Endodermal cell (in vitro differentiated cells): ENCODE measurements at places on chromosomes 5 and 9. TPM values are rescaled to one million over a fixed set of nuclear protein-coding genes. Genes with fewer than 3 reads are reported as not detected.

- H3K36me3 ChIP-seq, result peaks cover 72% of the 10 kb centered on the region
- no peak for DNase-seq
- H3K27ac ChIP-seq, result no peak overlapping the region
- no peak overlapping the region for H3K4me3 ChIP-seq
- no peaks in the 10 kb centered on the region for H3K27me3 ChIP-seq
Measured at GRCh38 chr5:80239680-80240367, 16.0 kb downstream of the SERINC5 start.

GRCh38 chr9:98810102-98810842 is 2.8 kb downstream of the GALNT12 start:
- H3K27ac ChIP-seq, result no peak overlapping the region
- H3K4me1 ChIP-seq, result peaks cover 29% of the 10 kb centered on the region
- no peaks in the 10 kb centered on the region for H3K36me3 ChIP-seq
- H3K4me3 ChIP-seq, result peak overlapping the region; percentile 32

Gene PNPLA7
- total RNA-seq, result 2.0 to 2.3 TPM (median 2.2 TPM) in 3 replicates

GRCh38 chr9:68705531-68706362 is 707 bp downstream of the PIP5K1B start:
- peak; percentile 63 for DNase-seq
- no peak overlapping the region for H3K27ac ChIP-seq
- H3K27me3 ChIP-seq, result peaks cover 37% of the 10 kb centered on the region
- peaks cover 6% of the 10 kb centered on the region for H3K36me3 ChIP-seq
- H3K4me3 ChIP-seq, result peak overlapping the region; percentile 97

- H3K4me1 ChIP-seq, result no peaks in the 10 kb centered on the region
- H3K36me3 ChIP-seq, result no peaks in the 10 kb centered on the region
- H3K27me3 ChIP-seq, result no peaks in the 10 kb centered on the region
Measured at GRCh38 chr9:4259489-4259888, 40.4 kb downstream of the GLIS3 start.

Gene DMRT3
- not detected in 2 replicates for total RNA-seq

Gene TMEM252
- not detected in 2 replicates for total RNA-seq

Gene EXOSC2
- 28.5 to 74.0 TPM (median 66.4 TPM) in 3 replicates for total RNA-seq

DNA sequence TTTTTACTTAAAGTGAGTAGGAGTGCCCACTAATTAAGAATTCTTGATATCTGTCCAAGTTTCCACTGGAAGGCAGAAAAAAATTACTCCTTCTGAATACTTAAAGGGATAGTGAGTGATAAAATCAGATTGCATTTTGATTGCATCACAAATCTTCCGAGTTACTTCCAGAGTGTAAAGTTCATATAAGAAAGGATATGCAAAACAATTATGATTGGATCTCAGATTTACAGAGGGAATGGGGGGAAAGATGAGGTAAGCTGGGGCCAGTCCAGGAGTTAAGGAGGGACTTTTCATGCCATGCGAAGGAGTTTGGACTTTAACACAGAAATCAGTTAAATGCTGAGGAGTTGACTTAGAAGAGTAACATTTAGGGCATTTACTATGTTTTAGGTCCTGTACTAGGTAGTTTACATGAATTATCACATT is 9.3 kb upstream of the RNF145 start:
- no peak overlapping the region for H3K27ac ChIP-seq
- DNase-seq, result no peak
- no peaks in the 10 kb centered on the region for H3K4me1 ChIP-seq

DNA sequence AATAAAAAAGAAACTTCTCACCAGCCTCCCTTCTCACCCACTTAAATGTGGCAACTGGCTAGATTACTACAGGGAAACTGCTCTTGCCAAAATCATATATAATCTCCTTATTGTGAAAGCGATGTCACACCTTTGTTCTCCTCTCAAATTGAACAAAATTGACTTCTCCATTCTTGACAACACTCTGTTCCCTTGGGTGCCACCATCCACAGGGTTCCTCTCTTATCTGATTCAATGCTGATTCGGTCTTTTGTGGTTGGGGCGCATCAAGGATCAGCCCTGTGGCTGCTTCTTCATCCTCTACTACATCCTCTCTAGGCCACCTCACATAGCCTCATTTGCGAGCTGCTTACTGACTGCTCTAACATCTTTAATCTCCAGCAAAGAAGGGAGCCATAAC is 86.1 kb downstream of the EDIL3 start:
- no peak overlapping the region for H3K27ac ChIP-seq
- H3K36me3 ChIP-seq, result no peaks in the 10 kb centered on the region
- no peaks in the 10 kb centered on the region for H3K27me3 ChIP-seq
- H3K4me1 ChIP-seq, result no peaks in the 10 kb centered on the region

DNA sequence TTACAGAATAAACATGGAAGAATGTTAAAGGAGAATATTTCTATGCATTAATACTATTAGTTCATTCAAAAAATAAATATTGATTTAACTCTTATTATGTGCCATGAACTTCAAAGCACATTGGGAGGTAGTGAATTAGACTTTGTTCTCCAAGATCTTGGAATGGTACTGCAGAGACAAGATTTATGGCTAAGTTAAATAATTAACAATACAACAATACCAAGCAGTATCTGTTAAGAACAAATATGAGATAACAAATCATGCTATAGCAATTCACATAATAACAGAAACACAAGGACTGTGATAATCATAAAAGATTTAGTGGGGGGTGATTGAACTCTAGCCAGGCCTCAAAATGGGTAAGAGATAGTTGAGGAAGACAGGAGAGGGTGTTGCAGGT is 11.6 kb downstream of the NMUR2 start:
- H3K27ac ChIP-seq, result no peak overlapping the region
- no peak for DNase-seq
- H3K36me3 ChIP-seq, result no peaks in the 10 kb centered on the region
- no peak overlapping the region for H3K4me3 ChIP-seq

DNA sequence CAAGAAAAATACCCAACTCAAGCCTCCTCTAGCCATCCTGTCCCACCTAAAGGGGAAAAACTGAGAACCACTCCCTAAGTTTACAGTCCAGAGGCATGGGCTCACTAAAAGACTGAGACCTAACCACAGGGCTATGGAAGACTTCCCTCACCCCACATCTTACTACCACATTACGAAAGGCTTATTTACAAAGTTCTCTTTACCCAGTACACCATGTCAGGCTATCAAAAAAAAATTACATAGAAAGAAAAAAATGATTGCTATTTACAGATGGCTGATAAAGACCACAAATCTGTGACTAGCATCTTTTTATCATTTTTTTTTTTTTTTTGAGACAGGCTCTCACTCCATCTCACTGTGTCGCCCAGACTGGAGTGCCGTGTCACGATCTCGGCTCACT is 69.7 kb upstream of the TNPO1 start:
- H3K27me3 ChIP-seq, result no peaks in the 10 kb centered on the region
- peaks cover 4% of the 10 kb centered on the region for H3K4me1 ChIP-seq
- no peak overlapping the region for H3K27ac ChIP-seq
- no peaks in the 10 kb centered on the region for H3K36me3 ChIP-seq
